Activated B cell treated with CpG ODN at 0.5 μM for 24 hours (primary cell): ENCODE measurements at places on chromosomes 12 and 14.

DNA sequence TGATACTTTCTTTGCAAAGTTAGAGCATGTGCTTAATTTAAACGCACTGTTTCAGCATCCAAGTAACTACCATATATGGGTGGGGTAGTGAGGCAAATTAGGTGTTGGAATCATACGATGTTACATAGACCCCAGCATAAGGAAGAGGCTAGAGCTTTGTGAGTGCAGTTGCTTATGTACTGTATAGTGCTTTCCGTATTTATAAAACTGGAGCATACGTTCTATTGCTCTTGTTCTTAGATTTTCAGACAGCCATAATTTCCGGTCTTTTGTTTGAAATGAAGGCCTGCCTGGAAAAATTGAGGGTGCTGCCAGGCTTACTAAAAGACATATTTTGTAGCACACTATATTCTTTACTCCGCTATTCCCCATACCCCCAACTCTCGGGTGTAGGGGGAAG, 335.7 kb downstream of the FOXG1 start:
- no peaks in the 10 kb centered on the region for H3K4me1 ChIP-seq
- H3K4me3 ChIP-seq, result no peak overlapping the region
- H3K36me3 ChIP-seq, result no peaks in the 10 kb centered on the region
- no peaks in the 10 kb centered on the region for H3K27me3 ChIP-seq

- DNase-seq, result no peak
- H3K27me3 ChIP-seq, result no peaks in the 10 kb centered on the region
- no peak overlapping the region for H3K4me3 ChIP-seq
- peaks cover 93% of the 10 kb centered on the region for H3K4me1 ChIP-seq
- H3K27ac ChIP-seq, result peak overlapping the region; percentile 24
These were observed 34.2 kb downstream of the ATP2B1 start for GRCh38 chr12:89674326-89674942.

DNA sequence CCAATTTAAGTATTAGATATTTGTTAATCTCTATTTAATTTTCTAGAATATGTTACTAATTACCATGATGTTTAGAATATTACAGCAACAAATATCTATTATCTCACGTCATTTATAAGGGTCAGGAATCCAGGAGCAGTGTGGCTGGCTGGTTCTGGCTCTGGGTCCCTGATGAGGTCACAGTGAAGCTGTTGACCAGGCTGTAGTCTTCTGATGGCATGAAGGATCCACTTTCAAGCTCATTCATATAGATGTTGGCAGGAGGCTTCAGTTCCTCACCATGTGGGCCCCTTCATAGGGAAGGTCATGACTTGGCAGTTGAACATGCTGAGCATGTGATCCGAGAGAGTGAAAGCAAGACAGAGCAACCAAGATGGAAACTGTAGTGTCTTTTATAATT, 375.6 kb downstream of the ATP23 start:
- H3K36me3 ChIP-seq, result no peaks in the 10 kb centered on the region
- no peak overlapping the region for H3K27ac ChIP-seq
- DNase-seq, result no peak
- H3K4me3 ChIP-seq, result no peak overlapping the region
- no peaks in the 10 kb centered on the region for H3K4me1 ChIP-seq

- H3K4me3 ChIP-seq, result no peak overlapping the region
- peaks cover 31% of the 10 kb centered on the region for H3K27me3 ChIP-seq
- H3K4me1 ChIP-seq, result peaks cover 2% of the 10 kb centered on the region
- no peak for DNase-seq
These were observed 106.8 kb downstream of the CALM1 start for GRCh38 chr14:90503582-90503981.

DNA sequence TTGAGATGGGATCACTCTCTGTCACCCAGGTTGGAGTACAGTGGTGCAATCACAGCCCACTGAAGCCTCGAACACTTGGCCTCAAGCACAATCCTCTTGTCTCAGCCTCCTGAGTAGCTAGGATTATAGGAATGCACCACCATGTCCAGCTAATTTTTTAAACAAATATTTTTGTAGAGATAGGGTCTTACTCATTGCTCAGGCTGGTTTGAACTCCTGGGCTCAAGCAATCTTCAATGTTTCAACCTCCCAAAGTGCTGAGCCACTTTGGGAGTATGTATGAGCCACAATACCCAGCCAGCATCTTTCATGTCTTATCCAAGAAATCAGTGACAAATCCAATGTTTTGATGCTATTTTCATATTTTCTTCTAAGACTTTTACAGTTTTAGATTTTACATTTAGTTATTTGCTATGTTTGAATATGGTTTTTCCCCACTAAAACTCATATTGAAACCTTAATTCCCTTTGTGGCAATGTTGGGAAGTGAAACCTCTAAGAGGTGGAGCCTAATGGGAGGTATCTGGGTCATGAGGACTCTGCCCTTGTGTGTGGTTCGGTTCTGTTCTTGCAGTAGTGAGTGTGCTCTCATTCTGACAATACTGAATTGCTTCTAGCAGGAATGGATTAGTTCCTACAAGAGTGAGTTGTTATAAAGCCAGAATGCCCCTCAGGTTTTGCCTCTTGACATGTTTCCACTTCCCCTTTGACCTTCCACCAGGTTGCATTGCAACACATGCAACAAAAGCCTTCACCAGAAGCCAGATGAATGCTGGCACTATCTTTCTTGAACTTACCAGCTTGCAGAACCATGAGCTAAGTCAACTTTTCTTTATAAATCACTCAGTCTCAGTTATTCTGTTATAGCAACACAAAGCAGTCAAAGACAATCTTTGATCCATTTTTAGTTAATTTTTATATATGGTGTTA, 80.8 kb upstream of the AMIGO2 start:
- peaks cover 14% of the 10 kb centered on the region for H3K4me1 ChIP-seq
- no peak overlapping the region for H3K4me3 ChIP-seq
- H3K27ac ChIP-seq, result no peak overlapping the region

DNA sequence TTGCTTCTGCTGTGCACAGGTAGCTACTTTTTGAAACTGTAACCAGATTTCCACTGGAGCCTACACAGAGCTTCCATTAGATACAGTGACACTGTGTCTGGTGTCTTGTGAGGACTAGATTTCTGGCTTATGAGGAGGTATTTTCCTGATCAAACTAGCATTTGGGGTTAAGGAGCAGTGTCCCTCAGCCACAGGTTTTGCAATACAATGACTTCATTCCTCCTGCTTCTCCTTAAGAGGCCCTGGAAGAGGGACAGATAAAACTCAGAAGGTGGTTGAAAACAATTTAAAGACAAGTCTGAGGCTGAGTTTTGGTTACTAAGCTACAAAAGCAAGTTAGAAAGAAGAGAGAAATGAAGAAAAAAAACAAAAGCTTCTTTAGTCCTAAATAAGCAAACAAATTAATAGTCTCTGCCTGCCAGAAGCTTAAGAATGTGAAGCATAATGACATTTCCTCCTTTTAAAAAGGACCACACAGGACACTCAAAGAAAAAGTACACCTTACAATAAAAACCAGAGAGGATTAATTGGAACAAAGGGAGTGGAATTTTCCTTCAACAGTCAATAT, 53.0 kb downstream of the PKP2 start:
- H3K36me3 ChIP-seq, result no peaks in the 10 kb centered on the region
- H3K4me3 ChIP-seq, result no peak overlapping the region
- peaks cover 3% of the 10 kb centered on the region for H3K27me3 ChIP-seq
- H3K27ac ChIP-seq, result no peak overlapping the region

- peaks cover 42% of the 10 kb centered on the region for H3K4me1 ChIP-seq
- peak overlapping the region; percentile 41 for H3K27ac ChIP-seq
- DNase-seq, result no peak
These were observed 9.4 kb upstream of the GPR68 start for GRCh38 chr14:91253795-91254323.

DNA sequence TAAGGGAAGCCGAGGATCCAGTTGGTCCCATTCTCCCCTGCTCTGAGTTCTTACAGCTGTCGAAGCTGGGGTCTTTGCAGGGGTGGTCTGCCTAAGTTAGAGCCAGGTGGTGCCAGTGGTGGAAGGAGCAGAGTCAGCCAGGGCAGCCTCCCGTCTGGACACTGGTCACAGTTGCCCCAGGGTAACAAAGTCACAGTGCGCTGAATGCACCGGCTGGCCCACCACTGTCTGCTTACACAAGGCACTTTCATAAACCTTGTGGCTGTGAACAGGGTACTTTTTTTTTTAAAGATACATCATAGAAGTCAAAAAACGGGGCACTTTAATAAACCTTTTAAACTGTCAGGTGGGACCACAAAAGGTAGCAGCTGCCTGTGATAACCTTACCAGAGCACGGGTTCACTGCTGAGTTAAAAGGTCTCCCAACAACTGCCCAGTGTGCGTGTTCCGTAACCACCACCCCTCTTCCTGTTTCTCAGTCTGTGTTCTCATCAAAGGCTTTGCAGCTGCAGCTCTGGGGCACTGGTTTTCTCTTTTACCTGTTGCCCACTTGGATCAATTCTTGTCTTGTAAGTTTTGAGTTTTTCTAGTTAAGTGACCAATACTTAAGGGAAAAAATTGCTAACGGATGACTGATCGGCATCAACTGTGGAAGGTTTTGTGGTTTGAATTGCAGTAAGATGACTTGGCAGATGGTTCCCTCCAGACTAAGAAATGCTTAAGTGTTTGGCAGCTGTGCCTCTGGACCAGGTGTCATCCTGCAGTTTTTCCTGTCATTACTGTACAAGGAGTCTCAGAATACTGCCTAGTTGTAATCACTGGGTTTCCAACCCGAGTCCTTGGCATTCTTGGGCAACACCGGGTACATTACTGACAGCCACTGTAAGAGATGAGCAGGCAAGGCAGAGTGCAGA, 55.9 kb downstream of the DYNC1H1 start:
- no peaks in the 10 kb centered on the region for H3K27me3 ChIP-seq
- H3K4me1 ChIP-seq, result no peaks in the 10 kb centered on the region
- H3K27ac ChIP-seq, result no peak overlapping the region
